ENCODE measurements at places on chromosomes 4 and X.

DNA sequence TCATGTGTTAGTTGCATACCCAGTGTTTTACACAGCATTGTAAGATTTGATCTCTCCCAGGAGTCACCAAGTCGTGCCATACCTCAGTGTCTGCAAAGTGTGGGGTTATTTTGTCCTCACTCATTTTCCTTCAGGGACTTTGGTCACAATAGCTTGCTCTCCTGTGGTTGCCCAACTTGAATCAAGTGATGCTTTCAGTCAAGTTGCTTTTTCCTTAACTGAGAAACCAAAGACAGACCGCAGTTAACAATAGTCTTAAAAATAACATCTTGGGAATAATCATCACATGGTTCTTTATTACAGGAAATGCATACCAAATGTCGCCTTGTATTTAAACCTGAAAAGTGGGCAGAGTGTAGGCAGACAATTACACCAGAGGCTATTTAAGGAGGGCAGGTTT, 44.5 kb upstream of the NDP start:
- no peak for DNase-seq

DNA sequence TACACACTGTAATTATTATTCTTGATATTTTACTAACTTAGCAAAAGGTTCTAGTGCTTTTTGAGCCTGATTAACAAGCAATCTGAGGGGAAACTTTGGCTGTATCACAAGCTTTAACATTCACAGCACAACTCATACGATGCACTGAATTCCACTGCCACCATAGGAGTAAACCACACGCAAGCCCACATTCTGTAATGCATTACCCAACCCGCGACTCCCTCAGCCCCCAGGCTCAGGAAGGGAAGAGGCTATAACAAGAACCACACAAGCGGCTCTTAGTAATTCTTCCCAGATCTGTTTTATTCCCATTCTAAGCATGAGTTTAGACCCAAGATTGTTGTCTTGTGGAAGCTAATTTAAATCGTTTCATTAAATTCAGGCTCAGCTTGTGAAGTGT, 138.5 kb upstream of the TBL1X start:
- no peak for DNase-seq

GRCh38 chrX:24876530-24877287, 139.1 kb downstream of the ARX start:
- DNase-seq, result no peak

DNA sequence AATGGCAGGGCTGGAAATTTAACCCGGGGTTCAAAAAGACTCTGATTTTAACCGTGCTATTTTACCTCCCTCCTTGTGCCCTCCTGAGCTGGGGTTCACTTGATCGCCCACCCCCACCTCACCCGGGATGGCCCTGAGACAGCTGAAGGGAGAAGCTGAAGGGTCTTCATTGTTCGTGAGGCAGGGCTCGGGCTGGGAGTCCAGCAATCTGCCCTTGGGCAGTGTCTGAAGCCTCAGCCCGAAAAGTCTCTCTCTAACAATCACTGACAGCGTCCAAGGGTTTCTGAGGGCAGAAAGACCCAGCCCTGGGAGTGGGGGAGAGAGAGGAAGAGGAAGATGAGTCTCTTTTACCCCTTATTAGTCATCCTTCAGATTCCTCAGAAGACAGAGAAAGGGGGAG, 39.4 kb upstream of the PHOX2B start:
- no peak for DNase-seq
